CD4-positive, alpha-beta T cell treated with Interleukin-6 for 4 hours (primary cell): ENCODE measurements at places on chromosomes 6 and 20.

DNA sequence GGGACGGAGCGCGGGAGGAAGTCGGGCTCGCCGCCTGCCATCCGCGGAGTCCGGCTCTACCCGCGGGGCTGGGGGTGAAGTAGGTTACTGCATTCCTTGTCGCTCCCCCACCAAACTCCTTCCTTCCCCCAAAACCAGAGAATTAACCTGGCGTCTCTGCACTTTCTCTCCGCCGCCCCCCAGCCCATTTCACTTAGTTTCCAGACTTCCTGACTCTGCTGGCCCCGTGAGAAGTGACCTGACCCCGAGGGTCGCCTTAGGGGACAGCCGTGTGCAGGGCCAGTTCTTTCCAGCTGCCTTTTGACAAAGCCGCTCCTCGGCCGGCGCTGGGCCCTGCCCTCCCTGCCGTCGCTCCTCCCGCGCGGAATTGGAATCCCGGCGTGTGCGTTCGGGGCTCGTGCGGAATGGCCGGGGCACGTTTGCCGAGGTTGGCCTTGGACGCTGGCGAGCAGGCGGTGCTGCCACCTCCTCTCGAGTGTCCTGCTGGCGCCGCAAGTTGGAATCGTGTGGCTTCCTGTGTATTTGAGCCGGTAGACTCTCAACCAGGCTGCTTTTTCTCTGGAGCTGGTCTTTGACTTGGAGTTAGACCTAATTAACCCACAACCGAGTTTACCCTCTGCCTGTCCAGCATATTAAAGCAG is 650 bp downstream of the DCBLD1 start:
- DNase-seq = peak; percentile 20

GRCh38 chr20:45863543-45864470 is 6.4 kb downstream of the ZSWIM3 start:
- DNase-seq = no peak

DNA sequence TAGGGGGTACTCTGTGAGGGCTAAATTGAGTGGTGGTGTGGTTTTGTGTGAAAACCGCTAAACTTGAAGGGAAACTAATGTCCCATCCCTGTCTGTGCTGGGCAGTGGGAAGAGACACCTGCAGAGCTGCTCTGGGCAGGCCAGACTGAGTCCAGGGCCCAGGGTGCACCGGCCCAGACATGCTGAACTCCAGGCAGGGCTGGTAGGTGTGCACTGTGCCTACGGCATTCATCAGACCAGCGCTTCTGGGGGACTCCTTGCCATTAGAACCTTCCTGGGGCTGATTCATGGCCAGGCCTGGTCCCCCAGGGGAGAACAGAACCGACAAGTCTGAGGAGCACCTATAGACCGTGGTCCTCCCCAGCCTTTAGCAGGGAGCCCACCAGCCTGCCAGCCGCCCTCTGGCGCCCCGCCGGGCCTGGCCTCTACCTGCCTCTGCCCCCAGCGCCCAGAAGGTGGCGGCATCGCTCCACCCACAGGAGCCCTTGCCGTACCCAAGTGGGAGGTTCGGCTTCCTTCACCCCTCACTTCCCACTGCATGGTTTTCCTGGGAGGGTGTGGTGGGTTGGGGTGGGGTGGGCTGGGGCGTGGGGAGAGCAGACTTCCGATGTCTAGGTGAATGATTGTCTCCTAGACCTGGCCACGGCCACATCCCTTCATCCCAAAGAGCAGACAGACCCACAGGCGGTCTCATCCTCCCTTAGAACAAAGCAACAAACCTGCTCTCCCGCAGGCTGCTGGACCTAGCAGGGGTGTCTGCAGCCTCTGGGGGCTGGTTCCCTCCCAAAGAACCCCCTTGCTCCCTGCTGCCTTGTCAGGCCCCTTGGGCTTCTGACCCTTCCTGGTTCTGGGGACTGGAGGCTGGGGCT is 15.5 kb downstream of the CCDC167 start:
- peak; percentile 83 for DNase-seq

DNA sequence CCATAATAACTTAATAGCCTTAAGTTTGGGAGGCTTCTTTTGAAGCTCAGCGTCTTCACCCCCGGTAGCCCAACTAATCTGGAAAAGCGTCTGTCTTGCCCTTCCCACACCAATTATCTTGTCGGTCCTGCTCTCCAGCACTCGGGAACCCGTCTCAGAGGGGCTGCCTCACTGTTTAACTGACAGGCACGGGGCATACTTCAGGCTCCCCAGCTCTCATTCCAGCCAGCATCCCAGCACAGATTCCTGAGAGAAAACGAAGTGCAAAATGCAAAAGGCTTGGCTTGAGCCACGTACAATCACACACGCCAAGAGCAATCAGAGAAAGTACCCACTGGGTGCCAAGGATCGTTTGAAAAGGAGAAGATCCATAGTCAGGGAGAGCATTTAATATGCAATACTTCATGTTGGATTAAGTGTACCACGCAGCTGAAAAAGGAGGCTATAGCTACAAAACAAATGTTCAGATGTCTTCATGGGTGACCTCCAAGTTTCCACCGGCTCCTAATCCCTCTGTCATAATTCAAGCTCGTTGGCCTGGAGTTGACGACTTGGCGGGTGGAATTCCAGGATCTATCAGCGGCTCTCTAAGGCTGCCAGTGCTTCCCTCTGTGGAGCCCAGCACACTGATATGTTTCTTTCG is 53.7 kb upstream of the STX16 start:
- DNase-seq = no peak

DNA sequence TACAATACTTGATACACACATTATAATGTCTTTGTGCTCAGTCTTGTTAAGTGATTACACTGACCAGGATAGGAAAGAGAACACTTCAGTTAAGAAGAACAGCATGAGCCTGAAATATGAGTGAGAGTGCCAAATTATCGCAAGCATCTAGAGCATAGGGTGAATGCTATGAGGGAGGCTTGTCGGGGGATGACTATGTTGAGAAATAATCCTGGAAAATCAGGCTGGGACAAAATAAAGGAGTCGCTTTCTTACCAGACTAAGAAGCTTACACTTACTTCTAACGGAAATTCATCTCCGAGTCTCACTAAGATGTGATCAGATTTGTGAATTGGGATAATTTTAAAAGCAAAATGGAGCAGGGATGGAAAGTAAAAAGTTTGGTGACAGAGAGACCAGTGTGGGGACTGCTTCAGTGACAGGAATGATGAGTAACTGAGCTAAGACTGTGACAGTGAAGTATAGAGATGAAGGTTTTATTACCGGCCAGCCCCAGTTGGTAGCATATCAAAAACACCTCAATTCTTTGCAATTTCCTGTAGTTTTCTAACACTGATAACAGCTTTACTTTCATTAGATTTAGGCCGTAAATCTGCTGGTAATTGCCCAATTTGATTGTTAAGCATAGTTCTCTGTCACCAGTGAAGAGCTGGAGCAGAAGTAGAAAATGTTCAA is 48.4 kb upstream of the DEFB112 start:
- no peak for DNase-seq

DNA sequence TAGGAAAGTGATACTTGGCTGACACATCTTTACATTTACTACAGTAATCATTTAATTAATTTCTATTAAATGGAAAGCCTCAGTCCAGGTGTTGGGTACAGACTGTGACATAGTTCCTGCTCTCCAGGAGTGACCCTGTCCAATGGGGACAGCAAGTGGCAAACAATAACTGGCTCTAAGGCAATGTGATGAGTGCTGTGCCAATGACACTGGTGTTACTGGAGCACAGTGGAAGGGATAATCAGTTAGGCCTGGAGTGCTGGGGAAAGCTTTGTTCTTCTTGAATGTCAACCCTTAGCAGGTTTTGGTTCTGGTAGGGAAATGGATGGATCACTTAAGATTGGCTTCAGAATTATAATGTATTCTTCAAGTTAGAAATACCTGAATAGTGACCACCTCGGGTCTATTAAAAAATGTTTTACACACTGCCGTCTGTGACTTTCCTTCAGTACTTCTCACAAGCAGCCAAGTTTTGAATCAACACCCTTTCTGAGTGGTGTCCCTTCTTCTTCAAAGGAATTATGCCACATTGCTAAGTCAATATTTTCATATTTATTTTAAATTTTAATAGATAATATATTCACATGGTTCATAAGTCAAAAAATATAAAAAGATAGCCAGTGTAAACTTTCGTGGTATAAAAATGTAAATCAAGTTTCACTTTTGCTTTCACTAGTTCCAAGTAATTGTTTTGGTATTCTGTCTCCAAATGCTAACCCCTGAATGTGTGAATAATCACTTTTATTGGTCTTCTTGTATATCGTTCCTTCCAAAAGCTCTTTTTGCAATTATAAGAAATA is 9.6 kb downstream of the CMTR1 start:
- DNase-seq = no peak

DNA sequence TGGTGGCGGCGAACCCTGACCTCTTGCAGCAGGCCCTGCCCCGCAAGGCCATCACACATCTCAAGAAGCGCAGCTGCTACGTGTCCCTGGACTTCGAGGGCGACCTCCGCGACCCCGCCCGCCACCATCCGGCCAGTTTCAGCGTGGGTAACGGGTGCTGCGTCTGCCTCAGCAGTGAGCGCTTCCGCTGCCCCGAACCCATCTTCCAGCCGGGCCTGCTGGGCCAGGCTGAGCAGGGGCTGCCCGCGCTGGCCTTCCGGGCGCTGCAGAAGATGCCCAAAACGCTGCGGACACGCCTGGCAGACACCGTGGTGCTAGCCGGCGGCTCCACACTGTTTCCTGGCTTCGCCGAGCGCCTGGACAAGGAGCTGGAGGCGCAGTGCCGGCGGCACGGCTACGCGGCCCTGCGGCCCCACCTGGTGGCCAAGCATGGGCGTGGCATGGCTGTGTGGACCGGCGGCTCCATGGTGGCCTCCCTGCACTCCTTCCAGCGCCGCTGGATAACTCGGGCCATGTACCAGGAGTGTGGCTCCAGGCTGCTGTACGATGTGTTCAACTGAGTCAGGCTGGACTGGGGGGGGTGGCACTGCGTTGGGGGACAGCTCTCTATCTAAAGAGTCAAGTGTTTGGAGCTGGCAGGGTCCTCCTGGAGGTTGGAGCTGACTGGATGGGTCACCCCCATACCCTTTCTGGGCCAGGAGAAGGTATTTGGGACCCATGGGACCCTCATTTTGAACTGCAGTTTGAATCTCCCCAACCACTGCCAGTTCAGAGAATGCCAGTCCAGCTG is 1.1 kb downstream of the ACTL10 start:
- peak; percentile 83 for DNase-seq

GRCh38 chr6:141152951-141153350 is 979.8 kb upstream of the GJE1 start:
- DNase-seq = no peak

- no peak for DNase-seq
These were observed 31.8 kb downstream of the SNX14 start for GRCh38 chr6:85561750-85562357.

DNA sequence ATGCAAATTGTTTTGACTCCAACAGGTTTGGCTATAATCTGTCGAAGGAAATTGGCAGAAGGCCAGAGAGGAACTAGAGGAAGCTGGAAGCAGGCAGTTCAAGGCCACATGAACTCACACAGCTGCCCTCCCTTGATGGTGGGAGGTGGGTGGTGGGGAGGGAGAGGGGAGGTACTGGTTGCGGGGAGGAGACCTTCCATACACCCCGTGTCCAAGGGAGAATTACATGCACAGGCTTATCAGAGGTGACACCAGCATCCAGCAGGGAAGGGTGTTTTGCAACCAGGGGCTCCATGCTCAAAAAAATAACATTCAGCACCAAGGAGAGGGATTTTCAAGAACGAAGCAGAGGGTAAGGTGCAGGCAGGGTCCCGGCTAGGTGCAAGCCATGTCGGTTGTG is 9.1 kb downstream of the PRND start:
- no peak for DNase-seq

DNA sequence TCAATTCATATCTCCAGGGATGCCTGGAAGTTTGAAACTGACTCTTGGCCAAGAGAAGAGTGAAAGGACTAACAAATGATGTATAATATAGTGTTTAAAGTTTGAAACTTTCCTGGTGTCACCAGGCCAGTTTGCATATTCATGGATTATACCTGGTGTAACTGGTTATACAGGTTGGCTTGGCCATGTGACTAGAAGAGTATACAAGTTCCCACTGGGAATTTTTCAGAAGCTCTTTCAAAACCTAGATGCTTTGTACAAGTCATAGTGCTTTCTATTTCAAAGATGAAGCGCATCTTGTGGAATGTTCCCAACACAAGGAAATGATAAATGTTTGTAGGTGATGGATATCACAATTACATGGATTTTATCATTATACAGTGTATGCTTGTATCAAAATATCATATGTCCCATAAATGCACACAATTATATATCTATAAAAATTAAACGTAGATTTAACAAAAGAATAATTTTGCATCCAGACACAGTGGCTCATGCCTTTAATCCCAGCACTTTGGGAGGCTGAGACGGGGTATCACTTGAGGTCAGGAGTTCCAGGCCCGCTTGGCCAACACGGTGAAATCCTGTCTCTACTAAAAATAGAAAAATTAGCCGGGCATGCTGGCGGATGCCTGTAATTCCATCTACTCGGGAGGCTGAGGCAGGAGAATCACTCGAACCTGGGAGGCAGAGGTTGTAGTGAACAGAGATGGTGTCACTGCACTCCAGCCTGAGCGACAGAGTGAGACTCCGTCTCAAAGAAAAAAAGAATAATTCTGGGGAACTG is 1420.2 kb downstream of the GRIK2 start:
- no peak for DNase-seq

DNA sequence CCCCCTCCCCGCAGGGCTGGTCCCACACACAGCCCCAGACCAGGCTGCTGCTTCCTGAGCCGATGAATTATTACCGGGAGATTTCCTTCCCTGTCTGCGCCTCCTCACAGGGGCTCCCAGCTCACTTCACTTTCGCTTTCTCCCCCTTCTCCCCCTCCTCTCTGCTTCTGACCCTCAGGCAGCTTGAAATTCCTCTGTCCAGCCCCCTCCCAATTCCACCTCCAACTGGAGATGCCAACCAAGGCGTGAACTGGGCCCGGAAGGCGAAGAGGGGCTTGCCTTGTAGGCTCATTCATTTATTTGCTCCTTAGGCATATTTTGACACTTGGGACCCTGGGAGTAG is 1.7 kb upstream of the TCF15 start:
- DNase-seq = no peak

- no peak for DNase-seq
These were observed 43.1 kb downstream of the SYNJ2 start for GRCh38 chr6:158024566-158025297.

- DNase-seq = no peak
These were observed 38.6 kb upstream of the SENP6 start for GRCh38 chr6:75563032-75563431.

DNA sequence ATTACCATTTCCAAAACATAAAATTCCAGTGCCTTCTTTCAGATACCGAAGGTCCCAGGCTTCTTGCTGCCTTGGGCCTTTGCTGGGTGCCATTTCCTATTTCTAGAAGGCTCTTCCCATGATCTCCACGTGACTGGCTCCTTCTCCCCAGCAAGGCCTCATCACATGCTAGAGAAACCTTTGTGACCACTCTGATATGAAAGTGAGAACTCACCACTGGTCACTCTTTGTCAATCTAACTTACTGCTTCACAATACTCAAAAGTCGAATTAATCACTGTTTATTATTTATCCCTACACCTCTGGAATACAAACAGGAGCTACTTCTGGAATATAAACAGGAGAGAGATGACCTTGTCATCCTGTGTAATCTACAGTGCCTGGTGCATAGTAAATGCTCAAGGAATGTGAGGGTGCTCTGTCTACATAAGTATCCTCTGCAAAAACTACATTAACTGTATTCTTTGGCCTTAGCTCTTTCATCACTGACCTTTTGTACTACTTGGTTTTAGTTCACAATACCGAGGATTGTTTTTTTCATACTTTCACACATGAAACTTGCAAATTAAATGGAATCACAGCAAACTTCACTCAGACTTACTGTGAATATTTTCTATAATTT is 1.6 kb downstream of the STX7 start:
- no peak for DNase-seq
